ENCODE measurements at places on chromosomes 7 and 10. TPM values are rescaled to one million over a fixed set of nuclear protein-coding genes. Genes with fewer than 3 reads are reported as not detected.

Gene SORCS3
- 12.2 TPM for total RNA-seq

Gene FAM25A
- not detected for total RNA-seq

Gene PLEKHS1
- not detected for total RNA-seq

Gene AKR1E2
- total RNA-seq, result 1.8 TPM

Gene CCL24
- not detected for total RNA-seq

Gene FGL2
- total RNA-seq, result 0.14 TPM

- no peak overlapping the region for H3K4me3 ChIP-seq
- no peaks in the 10 kb centered on the region for H3K27me3 ChIP-seq
- no peak overlapping the region for H3K27ac ChIP-seq
Observed at GRCh38 chr10:64515970-64516699, 994.9 kb downstream of the REEP3 start.

DNA sequence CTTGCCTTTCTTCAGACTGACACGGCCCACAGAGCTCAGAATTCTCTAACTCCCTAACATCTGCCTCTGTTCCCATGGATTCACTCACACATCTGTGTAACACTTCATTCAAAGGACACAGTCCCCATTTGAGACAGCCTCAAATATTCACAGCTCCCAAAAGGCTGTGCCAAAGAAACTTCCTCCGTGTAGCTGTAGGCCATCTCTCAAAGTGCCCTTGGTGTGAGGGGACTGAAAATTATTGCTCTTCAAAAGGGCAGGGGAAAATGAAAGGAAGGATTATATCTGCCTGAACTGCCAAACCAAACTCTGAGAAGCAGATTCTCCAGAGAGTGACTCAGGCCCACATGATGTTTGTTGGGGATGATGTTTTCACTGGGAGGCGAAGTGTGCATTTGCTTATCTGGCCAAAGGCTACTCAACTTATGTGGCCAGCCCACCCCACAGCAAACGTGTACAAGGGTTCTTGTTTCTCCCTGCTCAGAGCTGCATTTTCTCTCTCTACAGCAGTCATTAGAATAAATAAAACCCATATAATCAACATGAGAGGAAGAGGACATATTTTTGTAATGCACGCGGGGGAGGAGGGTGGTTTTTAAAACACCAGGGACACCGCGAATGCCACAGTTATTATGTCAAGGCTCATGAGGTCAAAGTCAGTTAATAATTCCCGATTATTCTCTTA lies 302.4 kb upstream of the NFE2L3 start:
- H3K4me3 ChIP-seq, result no peak overlapping the region
- H3K36me3 ChIP-seq, result no peaks in the 10 kb centered on the region
- H3K27ac ChIP-seq, result peak overlapping the region; percentile 15
- no peak for DNase-seq

DNA sequence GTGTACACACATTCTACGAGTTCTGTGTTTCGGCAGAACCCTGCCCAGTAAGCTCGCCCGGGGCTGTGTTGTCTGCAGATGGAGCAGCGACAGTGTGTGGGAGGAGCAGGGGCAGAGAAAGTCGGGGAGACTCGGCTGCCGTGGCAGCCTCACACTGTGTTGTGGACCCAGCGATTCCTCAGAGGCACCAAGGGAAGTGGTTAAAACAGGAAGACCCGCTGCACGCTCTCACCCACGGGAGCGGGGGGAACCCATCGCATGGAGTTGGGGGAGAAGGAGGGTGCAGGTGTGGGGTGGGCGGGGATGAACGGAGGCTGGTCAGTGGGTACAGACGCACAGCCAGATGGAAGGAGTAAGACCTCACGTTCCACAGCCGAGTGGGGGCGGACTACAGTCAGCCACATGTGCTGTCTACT lies 250.2 kb downstream of the ELFN1 start:
- no peaks in the 10 kb centered on the region for H3K27me3 ChIP-seq
- peaks cover 8% of the 10 kb centered on the region for H3K4me1 ChIP-seq
- no peak overlapping the region for H3K4me3 ChIP-seq
- H3K27ac ChIP-seq, result no peak overlapping the region
- no peak for DNase-seq

DNA sequence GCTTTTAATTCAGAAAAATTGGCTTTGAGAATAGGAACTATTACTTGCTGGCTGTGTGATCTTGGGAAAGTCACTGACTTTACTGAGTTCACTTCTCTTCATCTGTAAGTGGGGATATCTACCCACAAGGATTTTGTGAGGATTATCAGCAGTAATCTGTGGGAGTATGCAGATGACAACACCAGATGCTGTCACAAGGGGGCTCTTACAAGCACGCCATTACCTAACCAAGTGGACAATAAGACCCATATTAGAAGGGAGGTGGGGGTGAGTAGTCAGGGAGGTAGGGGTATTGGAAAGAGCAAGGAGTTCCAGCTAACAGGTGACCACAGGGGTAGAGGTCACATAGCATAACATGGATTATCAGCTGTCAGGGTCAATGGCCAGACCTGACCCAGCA lies 569.4 kb downstream of the SUGCT start:
- H3K4me1 ChIP-seq, result peaks cover 26% of the 10 kb centered on the region
- H3K27ac ChIP-seq, result no peak overlapping the region
- no peaks in the 10 kb centered on the region for H3K27me3 ChIP-seq
- H3K36me3 ChIP-seq, result no peaks in the 10 kb centered on the region

DNA sequence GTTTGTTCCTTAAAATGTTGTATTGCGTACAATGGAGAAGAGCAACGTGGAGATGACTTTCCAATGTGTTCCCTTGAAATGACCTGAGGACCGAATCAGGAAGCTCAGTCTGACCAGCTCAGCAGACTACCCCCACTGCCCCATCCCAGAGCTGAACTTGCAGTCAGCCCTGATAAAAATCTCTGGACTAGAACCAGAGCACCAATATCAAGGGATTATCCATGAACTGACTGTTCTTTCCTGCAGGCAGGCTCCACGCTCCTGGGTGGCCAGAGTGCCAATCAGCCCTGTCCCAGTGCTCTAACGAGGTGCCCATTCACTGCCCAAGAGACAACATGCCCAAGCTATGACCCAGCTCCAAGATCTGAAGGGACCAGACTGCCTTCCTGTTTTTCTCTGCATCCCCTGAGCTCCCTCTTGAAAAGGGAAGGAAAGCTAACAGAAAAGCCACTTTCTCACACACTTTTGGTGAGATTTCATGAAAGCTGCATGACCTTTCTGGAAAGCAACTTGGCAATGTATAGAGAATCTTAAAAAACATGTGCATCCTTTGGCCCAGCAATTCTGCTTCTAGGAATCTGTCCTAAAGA lies 130.2 kb downstream of the KCNMA1 start:
- no peak overlapping the region for H3K27ac ChIP-seq
- peaks cover 5% of the 10 kb centered on the region for H3K4me1 ChIP-seq
- no peak overlapping the region for H3K4me3 ChIP-seq
- no peak for DNase-seq

- DNase-seq, result no peak
- no peak overlapping the region for H3K27ac ChIP-seq
- no peak overlapping the region for H3K4me3 ChIP-seq
Observed at GRCh38 chr10:20372748-20373147, 524.4 kb downstream of the NEBL start.

- H3K4me1 ChIP-seq, result no peaks in the 10 kb centered on the region
- H3K36me3 ChIP-seq, result no peaks in the 10 kb centered on the region
- H3K27me3 ChIP-seq, result no peaks in the 10 kb centered on the region
- H3K4me3 ChIP-seq, result no peak overlapping the region
- DNase-seq, result no peak
Observed at GRCh38 chr7:69445541-69445940, 152.7 kb upstream of the AUTS2 start.

- H3K4me3 ChIP-seq, result no peak overlapping the region
- no peak for DNase-seq
Observed at GRCh38 chr10:99784016-99784726, 1.7 kb downstream of the ABCC2 start.

DNA sequence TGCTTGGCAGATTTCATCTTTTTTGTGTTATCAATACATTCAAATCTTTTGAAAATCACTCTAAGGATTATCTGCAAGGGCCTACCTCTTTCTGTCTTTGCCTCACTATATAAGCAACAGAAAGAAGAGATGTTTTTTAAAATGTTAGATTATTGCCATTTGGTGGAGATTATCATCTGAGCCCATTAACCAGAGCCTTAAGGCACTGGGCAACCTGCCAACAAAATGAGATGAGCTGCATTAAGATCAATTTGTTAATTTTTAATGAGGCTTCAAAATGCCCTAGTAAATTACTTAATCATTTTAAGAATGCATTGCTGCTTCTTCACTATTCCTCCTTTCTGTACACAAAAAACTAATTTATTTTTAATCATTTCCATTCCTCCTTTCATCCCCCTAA lies 314.1 kb downstream of the SNX13 start:
- peaks cover 5% of the 10 kb centered on the region for H3K4me1 ChIP-seq
- no peaks in the 10 kb centered on the region for H3K36me3 ChIP-seq
- H3K27ac ChIP-seq, result no peak overlapping the region
- H3K4me3 ChIP-seq, result no peak overlapping the region

GRCh38 chr10:79940431-79940830 lies 8.5 kb downstream of the SFTPD start:
- H3K27me3 ChIP-seq, result no peaks in the 10 kb centered on the region
- H3K27ac ChIP-seq, result no peak overlapping the region
- no peak for DNase-seq
- H3K4me1 ChIP-seq, result no peaks in the 10 kb centered on the region
- no peak overlapping the region for H3K4me3 ChIP-seq

- H3K27ac ChIP-seq, result no peak overlapping the region
- no peak overlapping the region for H3K4me3 ChIP-seq
- DNase-seq, result no peak
- H3K4me1 ChIP-seq, result no peaks in the 10 kb centered on the region
- no peaks in the 10 kb centered on the region for H3K27me3 ChIP-seq
Observed at GRCh38 chr10:76255241-76255640, 823.8 kb downstream of the LRMDA start.

- H3K27ac ChIP-seq, result no peak overlapping the region
- no peaks in the 10 kb centered on the region for H3K27me3 ChIP-seq
- no peaks in the 10 kb centered on the region for H3K4me1 ChIP-seq
- DNase-seq, result no peak
- no peak overlapping the region for H3K4me3 ChIP-seq
Observed at GRCh38 chr7:25460433-25460832, 232.1 kb upstream of the NPVF start.

All from cardiac muscle cell (in vitro differentiated cells and primary cell).